ENCODE measurements at places on chromosomes 3 and 15.

- no peak for DNase-seq
Observed at GRCh38 chr15:96038650-96039049, 291.9 kb upstream of the NR2F2 start.

- DNase-seq: no peak
Observed at GRCh38 chr3:125440559-125440955, 65.4 kb upstream of the ZNF148 start.

DNA sequence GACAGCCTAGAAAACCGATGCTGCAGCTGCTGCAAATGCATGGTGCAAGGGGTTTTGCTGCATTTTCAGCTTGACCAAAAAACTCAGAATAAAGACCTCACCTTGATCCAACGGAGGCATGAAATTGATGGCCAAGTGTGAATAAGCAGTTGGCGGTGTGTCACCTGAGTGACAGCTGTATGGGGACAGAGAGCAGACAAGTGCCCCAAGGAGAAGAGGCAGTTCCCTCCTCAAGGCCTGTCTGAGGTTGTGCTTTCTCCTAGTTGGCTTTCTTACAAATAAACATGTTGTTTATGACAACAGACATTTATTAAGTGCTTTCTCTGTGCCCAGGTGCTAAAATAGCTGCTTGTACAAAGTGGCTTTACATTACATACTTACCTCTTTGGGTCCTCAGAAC lies 10.3 kb downstream of the PGPEP1L start:
- DNase-seq: no peak

GRCh38 chr3:48128774-48129173 lies 59.4 kb downstream of the CDC25A start:
- DNase-seq: no peak

GRCh38 chr3:95464346-95464745 lies 1350.0 kb upstream of the EPHA6 start:
- no peak for DNase-seq
